ENCODE measurements at places on chromosomes 5 and 9.

GRCh38 chr5:12623408-12623807, 719.2 kb upstream of the CTNND2 start:
- DNase-seq, result no peak

DNA sequence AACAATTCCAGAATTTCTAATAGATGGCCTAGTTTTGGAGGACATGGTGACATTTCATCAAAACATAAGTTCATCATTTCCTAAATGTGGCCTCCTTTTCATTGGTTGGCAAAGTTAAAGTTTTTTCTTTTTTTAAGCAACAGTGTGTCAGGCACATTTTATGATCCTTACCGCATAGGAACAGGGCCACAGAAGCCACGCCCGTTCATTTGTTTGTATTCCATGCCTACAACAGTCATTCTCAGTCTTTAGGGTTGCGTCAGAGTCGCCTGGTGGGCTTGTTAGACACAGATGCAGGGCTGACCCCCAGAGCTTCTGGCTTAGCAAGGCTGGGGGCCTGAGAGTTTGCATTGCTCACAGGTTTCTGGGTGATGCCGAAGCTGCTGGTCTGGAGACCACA, 130.2 kb downstream of the HSD17B3 start:
- DNase-seq, result peak; percentile 32

- peak; percentile 35 for DNase-seq
These were observed 11.7 kb upstream of the OR13D1 start for GRCh38 chr9:104682642-104683041.

GRCh38 chr5:165202519-165202910, 1697.1 kb downstream of the MAT2B start:
- DNase-seq, result no peak

DNA sequence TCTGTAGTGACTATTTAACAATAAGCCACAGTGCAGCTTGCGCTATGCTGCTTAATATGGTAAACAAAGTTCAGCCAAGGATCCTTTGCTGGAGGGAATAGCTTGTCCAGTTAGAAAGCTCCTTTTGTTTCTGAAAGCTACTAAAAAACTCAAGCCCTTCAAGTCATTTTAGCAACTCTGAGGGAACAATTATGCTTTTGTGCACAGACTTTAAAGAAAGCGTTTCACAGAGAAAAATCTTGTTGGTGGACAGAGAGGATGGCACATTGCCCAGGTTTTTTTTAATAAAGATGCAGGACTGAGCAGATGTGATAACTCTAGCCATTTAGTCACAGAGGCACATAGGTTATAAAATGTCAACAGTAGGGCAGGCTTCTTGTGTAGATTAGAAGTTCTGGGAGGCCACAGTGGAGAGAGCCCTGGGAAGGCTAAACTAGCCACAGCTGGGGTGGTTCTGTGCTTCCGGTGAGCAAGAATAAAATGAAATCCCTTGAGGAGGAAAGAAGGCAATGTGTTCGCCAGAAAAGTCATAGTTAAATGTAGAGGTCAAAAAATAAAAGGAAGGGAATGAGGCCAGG, 63.4 kb downstream of the ALDH7A1 start:
- no peak for DNase-seq

- no peak for DNase-seq
These were observed 19.5 kb upstream of the ARAP3 start for GRCh38 chr5:141701360-141702119.

All from small intestine (tissue), 16 donors.